T-cell (primary cell): ENCODE measurements at places on chromosomes 6 and 20. TPM values are rescaled to one million over a fixed set of nuclear protein-coding genes. Genes with fewer than 3 reads are reported as not detected.

The SLCO4A1 gene
- 7.2 TPM for total RNA-seq

The CNR1 gene
- total RNA-seq = 0.47 TPM

DNA sequence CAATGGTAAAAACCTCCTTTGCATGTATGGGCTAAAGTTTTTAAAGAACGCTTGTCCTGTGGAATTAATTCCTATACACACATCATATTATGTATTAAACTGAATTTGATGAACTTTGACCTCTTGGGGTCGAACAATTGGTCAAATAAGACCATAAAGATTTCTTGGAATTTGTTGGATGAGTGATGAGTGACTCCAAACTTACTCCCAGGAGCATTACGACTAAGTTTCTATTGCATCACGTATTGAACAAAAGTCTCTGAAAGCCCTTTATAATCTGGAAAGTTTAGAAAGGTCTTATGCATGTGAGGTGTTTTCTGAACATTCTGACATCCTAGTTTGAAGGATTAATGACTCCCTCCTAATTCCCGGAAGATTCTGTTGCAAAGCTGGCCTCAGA lies 126.9 kb upstream of the BMP5 start:
- DNase-seq = no peak

DNA sequence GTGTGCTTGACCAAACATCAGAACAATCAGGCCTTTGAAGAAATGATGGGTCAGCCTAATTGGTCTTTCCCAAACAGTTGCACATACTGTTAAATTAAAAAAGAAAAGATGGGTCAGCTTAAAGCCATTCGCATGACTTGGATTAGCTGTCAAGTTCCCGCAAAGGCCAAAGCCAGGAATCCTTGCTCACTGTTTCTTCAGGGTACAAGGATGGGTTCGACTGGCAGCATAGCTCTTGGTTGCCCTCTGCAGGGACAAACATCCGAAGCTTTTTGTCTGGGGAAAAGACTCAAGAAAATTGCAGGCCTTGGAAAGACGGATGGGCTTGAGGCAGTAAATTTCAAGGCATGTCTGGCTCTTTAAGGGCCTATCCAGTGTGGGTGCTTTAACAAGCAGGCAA lies 168.0 kb downstream of the HDGFL1 start:
- no peak for DNase-seq

GRCh38 chr6:37680668-37681067 lies 17.0 kb downstream of the MDGA1 start:
- no peak for DNase-seq

DNA sequence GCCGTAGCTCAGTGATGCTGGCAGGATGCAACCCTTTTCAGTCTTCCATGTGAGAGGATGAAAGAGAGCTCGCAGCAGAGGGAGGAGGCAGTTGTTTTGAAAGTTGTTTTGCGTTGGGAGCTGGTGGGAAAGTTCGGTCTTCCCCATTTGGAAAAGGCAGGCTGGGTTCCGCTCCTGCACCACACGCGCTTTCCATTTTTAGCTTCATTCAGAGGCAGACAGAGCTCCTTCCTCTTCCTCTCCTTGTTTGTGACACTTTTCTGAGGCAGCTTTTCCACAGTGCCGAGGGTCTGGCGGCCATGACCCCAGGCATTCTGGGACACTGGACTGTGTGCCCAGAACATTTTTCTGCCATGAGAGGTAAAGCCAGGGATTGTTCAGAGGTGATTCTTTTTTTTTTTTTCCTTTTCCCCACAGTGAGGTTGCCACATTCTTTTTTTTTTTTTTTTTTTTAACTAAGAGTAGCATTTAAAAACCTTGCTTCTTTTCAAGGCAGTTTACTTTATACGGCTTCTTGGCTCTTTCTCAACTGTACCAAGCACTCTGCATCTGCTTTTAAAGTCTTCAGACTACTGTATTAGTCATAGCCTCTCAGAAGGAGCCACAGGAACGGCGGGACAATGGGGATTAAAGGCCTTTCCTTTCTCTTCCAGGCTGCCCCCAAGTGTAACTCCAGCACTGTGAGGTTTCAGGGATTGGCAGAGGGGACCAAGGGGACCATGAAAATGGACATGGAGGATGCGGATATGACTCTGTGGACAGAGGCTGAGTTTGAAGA lies 1.6 kb downstream of the PRDM1 start:
- no peak for DNase-seq

GRCh38 chr6:900716-901605 lies 208.0 kb upstream of the EXOC2 start:
- no peak for DNase-seq

DNA sequence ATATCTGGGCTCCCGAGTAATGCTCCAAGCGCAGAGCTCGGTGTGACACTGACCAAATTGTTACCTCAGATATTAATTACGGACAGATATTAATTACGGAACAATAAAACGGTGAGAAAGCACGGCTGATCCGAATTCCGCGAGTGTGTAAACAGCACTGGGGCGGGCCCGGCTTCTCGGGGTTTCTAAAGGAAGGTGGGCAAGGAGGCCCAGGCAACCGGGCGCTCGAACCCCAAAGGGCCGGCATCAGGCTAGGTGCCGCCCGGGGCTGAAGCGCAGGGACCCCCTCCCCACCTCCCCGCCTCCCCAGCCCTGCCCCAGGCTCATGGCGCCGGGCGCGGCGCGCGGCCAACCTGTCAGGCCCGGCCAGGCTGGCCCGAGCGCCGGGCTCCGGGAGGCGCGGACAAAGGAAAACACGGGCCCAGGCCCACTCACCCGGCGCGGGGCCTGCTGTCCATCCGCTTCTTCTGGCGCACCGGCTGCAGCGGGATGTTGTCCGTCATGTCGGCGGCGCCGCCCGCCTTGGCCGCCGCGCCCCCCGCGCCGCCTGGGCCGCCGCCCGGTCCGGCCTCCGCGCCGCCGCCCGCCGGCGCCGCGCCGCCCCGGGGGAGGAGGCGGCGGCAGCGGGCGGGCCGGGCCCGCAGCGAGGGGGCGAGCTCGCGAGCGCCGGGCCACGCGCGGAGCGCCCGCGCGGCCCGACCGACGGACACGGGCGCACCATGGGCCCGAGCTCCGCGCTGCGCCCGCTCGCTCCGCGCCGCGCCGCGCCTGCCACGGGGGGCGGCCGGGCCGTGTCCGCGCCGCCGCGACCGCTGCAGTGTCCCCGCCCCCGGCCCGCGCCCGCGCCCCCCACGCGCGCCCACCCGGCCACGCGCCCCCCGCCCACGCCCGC lies at the start of gene ATP9A:
TSS of gene ATP9A (minus strand) at position 524 of the 892 bp plus-strand sequence. CDS start at position 503, 21 bp downstream.
- DNase-seq = no peak

- DNase-seq = no peak
Measured at GRCh38 chr6:40350747-40351217, 236.4 kb downstream of the LRFN2 start.

GRCh38 chr20:39878809-39879208 lies 810.2 kb downstream of the MAFB start:
- DNase-seq = no peak

GRCh38 chr6:167858086-167858591 lies 31.4 kb downstream of the AFDN start:
- no peak for DNase-seq

GRCh38 chr6:10431423-10432164 lies 16.7 kb upstream of the TFAP2A start:
- no peak for DNase-seq
